ENCODE measurements at places on chromosomes 13 and 19.
A peak's percentile ranks its signal among the peaks of the same experiment; 100 is the strongest.

DNA sequence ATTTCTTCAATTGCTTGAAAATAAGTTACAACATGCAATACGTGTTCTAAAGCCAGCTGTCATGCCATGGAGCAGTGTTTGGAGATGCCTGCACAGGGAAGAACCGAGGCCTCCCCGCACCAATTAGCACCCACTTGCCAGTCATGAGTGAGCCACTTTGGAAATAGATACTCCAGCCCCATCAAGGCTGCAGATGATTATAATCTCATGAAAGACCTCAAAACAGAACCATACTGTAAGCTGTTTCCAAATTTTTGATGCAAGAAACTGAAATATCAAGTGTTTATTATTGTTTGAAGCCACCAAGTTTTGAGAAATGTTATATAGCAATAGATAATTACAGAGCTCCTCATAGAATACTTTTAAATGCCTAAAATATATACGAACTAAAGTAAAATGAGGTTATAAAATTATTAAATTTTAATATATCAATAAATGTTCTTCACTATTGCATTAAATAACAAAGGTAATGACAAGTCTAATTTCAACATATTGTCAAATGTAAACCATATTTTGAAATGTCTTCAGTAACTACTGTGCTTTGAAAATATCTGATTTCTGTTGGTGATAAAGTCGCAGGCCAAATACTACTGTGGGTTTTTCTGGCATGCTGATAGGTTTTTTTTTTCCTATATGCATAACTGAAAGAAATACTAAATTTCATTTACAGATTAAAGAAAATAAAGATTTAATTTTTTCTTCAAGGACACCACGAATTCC lies 43.0 kb downstream of the DIAPH3 start:
- DNase-seq, result no peak

DNA sequence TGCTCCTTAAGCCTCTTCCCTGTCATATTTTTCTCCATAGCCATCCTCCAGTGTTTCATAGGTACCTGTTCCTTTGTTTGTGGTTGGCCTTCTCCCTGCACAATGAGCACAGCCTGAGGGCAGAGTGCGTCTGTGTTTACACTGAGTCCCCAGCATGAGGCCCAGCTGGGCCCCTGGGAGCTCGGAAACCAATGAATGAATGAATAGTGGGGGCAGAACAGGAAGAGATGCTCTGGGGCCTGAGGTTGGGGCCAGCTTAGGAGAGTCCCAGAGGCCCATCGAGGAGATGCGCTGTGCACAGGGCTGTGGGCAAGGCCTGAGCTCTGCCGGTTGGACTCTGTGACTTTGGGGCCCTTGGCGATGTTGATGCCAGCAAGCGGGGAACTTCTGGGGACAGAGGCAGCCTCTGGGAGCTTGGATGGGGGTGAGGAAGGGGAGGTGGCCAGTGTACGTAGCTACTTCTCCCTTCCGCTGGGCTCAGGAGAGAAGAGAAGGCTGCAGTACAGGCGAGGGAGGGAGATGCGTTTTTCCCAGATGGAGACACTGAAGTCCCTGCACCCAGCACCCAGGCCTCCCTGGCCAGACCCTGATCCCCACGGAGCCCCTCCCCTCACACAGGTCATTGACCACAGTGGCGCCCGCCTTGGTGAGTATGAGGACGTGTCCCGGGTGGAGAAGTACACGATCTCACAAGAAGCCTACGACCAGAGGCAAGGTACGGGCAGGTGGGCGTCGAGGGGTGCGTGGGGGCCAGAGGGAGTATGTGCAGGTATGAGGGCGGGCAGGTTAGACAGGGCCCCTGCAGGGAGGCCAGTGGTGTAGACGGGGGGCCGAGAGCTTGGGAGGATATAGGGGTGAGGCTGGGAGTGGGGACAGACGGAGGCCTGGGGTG lies 5.1 kb downstream of the TBCB start:
- DNase-seq, result no peak

DNA sequence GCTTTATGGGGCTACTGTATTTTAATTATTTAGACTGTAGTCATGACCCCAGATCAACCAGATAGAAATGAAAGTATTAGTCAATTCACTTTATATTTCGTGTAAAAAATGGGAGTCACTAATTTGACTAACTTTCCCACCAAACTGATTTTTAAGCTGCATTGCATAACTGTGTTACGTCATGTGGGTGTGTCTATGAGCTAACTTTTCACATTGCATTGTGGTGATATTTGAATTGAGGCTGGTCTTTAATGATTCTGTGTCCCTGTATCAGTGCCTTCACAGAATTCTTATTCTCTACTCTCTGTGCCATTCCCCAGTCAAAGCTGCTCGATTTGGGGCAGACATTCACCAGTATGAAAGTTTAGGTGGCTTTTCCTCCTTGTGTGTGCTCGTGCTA lies 172.7 kb upstream of the MAB21L1 start:
- peak; percentile 22 for DNase-seq

- no peak for DNase-seq
Observed at GRCh38 chr19:40321566-40322270, 26.5 kb downstream of the C19orf47 start.

DNA sequence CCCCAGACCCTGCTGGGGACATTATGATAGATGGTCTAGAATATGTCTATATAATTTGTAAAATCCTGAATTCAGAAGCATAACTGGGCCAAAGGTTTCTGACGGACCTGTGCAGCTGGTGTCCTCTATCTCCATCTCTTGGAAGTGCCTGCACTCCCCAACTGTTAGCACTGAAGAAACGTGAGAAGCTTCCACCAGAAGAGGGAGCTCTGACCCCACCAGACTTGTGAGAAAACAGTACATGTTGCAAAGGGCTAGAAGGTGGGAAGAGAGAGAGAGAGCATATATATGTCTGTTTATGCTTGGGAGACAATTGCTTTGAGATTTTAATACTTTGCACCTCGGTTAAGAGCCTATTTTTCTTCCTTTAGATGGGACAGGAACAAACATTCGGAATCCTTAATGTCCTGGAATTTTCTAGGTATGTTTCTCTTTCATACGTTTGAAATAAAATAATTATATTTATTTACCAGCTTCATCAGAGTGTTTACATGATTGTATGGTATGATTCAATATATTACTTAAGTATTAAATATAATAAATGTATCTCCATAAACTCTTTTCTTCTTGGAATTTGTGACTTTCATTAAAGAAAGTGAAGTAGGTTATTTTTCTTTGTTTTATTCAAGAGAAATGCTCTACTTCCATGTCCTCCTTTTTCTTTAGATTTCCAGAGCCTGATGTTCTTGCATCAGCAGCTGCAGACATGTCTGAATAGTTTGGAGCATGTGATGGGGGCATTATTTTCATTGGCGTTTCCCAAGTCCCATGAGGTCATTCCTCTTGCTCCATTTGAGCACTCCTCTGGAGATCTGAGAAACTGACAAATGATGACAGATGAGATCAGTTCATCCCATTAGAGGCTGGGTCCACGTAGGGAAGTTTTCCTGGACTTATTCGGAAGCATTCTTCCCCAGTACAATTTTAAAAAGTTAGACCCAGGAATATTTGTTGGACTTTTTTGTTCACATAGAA lies 202.9 kb downstream of the ATP8A2 start:
- peak; percentile 87 for DNase-seq

DNA sequence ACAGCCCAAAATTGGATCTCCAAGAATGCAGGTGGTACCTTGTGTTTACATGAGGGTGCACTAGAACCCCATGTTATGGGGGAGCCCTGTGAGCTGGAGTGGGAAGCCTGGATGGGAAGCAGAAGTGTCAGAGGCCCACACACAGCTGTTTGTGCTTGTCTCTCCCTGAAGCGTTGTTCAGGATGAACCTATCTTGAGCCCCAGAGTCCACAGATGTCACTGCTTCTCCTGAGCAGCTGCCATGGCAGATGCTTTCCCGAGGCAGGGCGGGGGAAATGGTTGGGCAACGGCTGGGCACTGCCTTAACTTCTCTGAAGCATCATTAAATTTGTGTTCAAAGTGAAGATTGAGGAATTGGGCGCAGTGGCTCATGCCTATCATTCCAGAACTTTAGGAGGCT lies 17.1 kb upstream of the CHST8 start:
- DNase-seq, result no peak

- peak; percentile 68 for DNase-seq
Observed at GRCh38 chr19:47447470-47448359, 24.0 kb downstream of the SLC8A2 start.

DNA sequence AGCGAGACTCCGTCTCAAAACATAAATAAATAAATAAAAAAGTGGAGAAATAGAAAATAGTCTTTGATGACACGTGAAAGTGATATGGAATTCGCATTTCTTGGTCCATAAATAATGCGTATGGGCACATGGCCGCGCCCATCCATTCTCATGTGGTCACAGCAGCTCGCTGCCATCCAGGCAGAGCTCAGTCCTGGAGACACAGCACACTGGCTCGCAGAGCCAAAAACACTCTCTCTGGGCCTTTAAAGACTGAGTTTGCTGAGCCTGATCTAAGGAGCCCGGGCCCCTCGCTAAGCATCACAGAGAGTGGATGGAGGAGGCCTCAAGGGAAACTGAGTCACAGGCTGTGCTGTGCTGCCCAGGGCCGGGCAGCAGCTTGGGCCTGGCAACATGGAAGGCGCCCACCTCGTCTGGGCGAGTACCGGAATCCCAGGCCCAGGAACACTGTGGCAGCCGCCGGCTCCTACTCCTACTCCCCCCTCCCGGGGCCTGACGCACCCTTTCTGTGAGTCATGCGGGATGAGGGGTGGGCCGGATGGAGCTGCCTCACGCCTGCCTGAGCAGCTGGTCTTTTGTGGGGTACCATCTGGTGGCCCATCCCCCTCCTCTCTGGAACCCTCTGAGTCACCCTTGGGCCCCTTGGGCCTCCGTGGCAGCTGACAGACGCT lies 28.9 kb upstream of the CACTIN start:
- peak; percentile 41 for DNase-seq

DNA sequence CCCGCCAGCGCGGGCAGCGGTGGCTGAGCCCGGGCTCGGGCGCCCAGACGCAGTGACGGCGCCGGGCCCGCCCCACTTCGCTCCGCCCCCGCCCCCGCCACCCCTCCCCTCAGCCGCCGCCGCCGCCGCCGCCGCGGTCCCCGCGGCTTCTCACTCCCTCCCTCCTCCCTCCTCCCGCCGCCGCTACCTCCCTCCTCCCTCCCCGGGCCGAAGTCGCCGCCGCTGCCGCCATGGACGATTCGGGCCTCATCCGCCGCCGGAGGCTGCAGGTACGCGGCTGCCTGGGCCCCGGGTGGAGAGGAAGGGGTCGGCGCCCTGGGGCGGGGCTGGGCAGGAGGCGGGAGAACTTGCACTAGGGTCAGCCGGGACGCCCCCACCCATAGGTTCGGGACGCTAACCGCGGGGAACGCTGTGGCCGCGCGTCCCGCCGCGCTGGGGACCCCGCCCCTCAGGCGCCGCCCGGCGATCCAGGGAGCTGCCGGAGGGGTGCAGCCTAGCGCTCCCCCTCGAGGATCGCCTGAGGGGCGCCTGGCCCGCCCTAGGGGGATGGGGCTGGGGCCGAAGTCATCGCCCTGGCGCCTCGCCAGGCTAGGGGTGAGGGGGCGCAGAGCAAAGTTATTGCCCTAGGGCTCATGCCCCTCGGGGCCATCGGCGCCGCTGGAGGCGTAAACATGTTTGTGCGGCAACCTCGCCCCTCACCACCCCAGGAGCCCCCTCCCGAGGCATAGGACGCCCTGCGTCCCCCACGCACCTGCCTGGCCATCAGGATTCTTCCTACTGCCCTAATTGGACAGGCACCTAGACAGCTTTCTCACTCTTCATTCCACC lies 427 bp downstream of the RTBDN start:
- DNase-seq, result peak; percentile 44

DNA sequence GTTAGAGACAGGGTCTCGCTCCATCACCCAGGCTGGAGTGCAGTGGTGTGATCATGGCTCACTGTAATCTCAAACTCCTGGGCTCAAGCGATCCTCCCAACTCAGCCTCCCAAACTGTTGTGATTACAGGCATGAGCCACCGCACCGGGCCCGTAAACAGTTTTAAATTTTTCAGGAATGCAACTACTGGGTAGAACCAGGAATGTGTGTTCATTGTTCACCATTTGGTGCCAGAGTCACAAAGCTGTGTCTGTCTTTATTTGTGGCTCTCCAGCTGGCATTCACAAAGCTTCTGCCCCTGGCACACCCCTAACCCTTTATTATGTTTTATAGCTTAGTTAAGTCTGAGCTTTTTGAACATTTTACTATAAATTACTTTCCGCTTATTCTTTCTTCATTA lies 19.8 kb upstream of the ACP7 start:
- DNase-seq, result no peak

DNA sequence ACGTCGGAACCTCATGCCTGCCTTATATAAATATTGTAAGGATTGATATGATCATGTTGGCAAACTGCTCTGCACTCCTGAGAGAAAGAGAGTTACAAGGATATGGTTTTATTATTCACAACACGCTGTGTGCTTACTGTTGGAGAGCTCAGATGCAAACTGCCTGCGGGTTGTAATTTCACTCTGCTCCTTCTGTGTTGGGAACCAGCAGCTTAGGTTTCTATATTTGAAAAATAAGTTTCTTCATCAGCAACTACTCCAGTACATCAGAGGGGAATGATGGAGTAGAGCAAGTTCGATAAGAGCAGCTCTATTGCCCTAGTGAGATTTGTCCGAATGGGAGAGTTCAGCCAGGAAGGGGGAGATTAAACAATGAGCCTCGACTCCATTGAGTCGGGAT lies 106.9 kb upstream of the UBL3 start:
- DNase-seq, result no peak

- DNase-seq, result peak; percentile 66
Observed at GRCh38 chr19:843180-843835, 2.5 kb downstream of the PRTN3 start.

GRCh38 chr13:107018285-107018684 lies 450.3 kb upstream of the ARGLU1 start:
- DNase-seq, result no peak

GRCh38 chr19:32178956-32179355 lies 166.5 kb upstream of the ZNF507 start:
- DNase-seq, result no peak

- DNase-seq, result no peak
Observed at GRCh38 chr13:73676550-73677047, 457.6 kb downstream of the KLF12 start.

DNA sequence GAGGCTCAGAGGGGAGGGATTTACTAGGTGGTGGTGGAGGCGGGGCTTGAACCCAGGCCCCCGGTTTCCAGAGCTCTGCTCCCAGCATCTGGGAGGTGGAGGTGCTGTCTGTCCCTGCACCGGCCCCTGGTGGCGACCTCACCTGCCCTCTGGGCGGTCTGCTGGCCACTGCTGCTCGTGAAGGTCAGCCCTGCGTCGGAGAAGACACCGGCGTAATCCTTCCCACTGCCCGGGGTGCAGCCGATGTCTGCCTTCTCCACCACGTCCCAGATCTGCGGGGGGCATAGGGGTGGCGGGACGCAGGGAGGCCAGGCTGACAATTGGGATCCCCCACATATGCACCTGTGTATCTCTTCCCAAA lies 12.8 kb downstream of the C3 start:
- no peak for DNase-seq

GRCh38 chr13:94218537-94218936 lies 260.9 kb downstream of the DCT start:
- DNase-seq, result no peak

- DNase-seq, result no peak
Observed at GRCh38 chr19:35015270-35015953, 14.9 kb upstream of the SCN1B start.

All from NB4 (cell line).